ENCODE measurements at places on chromosomes 4 and X.

DNA sequence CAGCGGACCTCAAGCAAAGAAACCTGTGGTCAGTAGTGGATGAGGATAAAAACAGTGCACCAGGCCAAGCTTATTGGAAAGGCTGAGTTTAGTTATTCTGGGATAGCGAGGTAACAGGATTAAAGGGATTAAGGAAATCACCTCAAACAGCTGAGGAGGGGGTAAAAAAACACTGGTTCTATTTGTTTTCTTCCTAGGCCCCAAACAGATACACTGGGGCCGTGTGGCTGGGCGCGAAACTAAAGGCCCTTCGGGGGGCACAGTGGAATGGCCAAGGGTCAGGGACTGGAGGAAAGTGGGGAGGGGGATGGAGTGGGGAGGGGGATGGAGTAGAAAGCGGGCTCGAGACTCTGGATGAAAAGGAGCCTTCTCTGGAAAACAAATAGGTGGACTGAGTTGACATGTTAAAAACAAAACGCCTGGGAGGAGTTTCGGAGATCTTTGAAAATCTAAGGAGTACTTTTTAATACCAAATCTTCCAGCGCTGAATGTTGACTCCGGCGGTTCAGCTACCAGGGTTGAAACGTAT, 2.9 kb downstream of the SOX3 start:
- no peak for DNase-seq

- DNase-seq, result no peak
Observed at GRCh38 chr4:93831716-93832496, 3.4 kb downstream of the ATOH1 start.

DNA sequence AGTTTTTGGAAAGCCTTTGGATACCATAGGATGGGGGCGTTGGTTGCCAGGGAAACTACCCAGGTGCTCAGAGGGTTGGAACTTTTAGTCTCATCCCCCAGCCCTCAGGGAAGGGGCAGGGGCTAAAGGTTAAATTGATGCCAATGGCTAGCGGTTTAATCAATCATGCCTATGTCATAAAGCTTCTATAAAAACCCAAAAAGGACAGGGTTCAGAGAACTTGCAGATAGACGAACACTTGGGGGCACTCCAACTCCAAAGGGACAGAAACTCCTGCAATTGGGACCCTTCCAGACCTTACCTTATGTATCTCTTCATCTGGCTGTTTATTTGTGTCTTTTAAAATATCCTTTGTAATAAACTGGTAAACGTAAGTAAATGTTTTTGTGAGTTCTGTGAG, 30.0 kb upstream of the GPR173 start:
- no peak for DNase-seq

GRCh38 chrX:75335127-75335458, 61.2 kb downstream of the UPRT start:
- no peak for DNase-seq

DNA sequence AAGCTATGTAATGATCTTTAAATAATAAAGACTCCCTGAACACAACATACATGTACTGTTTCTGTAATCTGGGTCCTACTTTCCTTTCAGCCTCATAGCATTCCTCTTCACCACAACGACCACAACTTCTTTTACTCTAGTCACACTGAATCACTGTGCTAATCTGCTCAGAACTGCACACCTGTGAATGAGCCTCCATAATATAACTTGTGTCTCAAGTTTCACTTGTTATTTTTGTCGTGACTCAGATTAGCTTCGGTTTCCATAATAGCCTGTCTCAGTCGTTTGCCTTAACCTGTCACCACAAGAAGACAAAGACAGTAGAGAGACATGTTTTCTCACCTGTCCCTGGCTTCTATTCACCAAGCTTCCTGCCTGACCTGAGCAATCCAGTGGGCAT, 61.8 kb downstream of the MAGED1 start:
- DNase-seq, result no peak
